ENCODE measurements at places on chromosomes 2 and 18. TPM values are rescaled to one million over a fixed set of nuclear protein-coding genes. Genes with fewer than 3 reads are reported as not detected.

Gene LYPD6B
- 0.07 TPM for total RNA-seq

Gene SLC40A1
- total RNA-seq: 1.5 TPM

Gene MATN3
- total RNA-seq: 15.5 TPM

Gene CCDC148
- 0.35 TPM for total RNA-seq

Gene CHRNG
- total RNA-seq: not detected

Gene ELAC1
- 4.7 TPM for total RNA-seq

Gene TUBA3E
- total RNA-seq: 6.3 TPM

Gene C2orf80
- not detected for total RNA-seq

Gene SIX2
- total RNA-seq: 2.5 TPM

Gene UGT1A8
- total RNA-seq: 0.06 TPM

Gene GKN2
- total RNA-seq: 1.5 TPM

Gene CRYBA2
- not detected for total RNA-seq
